T-cell (primary cell): ENCODE measurements at places on chromosomes 6 and 20. TPM values are rescaled to one million over a fixed set of nuclear protein-coding genes. Genes with fewer than 3 reads are reported as not detected.

- H3K27ac ChIP-seq: no peak overlapping the region
- no peak for DNase-seq
- no peaks in the 10 kb centered on the region for H3K36me3 ChIP-seq
- no peaks in the 10 kb centered on the region for H3K27me3 ChIP-seq
Measured at GRCh38 chr6:5151360-5151954, 66.3 kb downstream of the PPP1R3G start.

- H3K4me1 ChIP-seq: no peaks in the 10 kb centered on the region
- no peaks in the 10 kb centered on the region for H3K27me3 ChIP-seq
- H3K4me3 ChIP-seq: no peak overlapping the region
- no peaks in the 10 kb centered on the region for H3K36me3 ChIP-seq
- no peak for DNase-seq
Measured at GRCh38 chr6:133275213-133275612, 34.1 kb downstream of the EYA4 start.

- H3K36me3 ChIP-seq: no peaks in the 10 kb centered on the region
- H3K27ac ChIP-seq: no peak overlapping the region
- no peak overlapping the region for H3K4me3 ChIP-seq
- no peak for DNase-seq
Measured at GRCh38 chr6:14313248-14313647, 195.7 kb downstream of the CD83 start.

RPP21 gene
- 56.7 TPM for total RNA-seq

LSM14B gene
- 40.5 TPM for total RNA-seq

WFDC10B gene
- total RNA-seq: not detected

SLC44A4 gene
- total RNA-seq: not detected
